Stimulated activated CD4-positive, alpha-beta T cell treated with anti-CD3 and anti-CD28 coated beads, Interleukin-15, amount 100 ng/mL, for 24 hours (primary cell): ENCODE measurements at places on chromosomes 6 and 20.

DNA sequence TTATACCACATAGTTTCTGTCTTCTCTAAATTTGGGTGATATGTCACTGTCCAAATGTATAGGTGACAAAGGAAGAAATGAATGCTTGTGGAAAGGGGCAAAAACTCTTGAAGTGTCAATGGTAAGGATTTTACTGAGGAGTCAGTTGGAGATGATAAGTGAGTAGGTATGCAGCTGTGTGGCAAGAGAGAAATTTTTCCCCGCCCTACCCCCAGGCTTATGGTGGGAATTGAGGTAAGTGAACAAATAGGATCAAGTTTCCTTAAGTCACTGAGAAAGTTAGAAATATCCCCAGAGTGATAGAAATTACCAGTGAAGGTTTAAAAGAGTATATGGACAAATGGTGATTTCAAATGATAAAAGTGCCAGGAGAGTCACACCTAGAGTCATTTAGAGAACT lies 11.8 kb downstream of the DSE start:
- DNase-seq: no peak

- no peak for DNase-seq
These were observed 118.7 kb downstream of the CEBPB start for GRCh38 chr20:50309280-50309763.

DNA sequence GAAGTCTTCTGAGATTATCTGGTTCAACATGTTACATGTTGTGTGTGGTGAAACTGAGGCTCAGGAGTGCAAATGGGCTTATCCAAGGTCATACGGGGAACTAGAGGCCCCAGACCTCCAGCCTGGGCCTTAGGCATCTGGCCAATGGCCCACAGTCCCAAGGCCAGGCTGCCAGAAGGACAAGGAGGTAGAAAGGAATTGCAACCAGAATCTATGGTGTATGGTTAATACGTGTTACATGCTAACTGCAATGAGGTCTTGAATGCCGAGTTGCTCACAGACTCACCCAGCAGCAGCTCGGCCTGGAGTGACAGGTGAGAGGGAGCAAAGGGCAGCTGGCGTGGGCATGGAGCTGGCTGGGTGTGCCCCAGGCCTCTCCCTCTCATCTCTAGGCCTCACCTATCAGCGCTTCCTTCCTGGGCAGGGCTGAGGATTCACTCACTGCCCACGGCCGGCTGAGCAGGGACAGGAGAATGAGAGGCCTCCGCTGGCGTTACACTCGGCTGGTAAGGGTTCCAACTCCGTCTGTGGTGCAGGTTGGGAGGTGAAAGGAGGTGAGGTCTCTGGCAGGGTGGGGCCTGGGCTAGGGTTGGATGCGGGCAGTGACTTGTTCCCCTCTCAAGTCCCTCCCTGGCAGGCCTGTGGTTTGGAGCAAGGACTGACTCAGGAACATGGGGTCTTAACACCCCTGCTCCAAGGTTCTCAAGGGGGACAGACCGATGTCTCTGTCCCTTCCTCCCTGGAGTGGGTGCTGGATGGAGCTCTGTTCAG lies at the start of gene TLDC2:
TLDC2 (plus strand) TSS at position 437 of the 771 bp plus-strand sequence; CDS start at position 474, 37 bp downstream.
- no peak for DNase-seq

DNA sequence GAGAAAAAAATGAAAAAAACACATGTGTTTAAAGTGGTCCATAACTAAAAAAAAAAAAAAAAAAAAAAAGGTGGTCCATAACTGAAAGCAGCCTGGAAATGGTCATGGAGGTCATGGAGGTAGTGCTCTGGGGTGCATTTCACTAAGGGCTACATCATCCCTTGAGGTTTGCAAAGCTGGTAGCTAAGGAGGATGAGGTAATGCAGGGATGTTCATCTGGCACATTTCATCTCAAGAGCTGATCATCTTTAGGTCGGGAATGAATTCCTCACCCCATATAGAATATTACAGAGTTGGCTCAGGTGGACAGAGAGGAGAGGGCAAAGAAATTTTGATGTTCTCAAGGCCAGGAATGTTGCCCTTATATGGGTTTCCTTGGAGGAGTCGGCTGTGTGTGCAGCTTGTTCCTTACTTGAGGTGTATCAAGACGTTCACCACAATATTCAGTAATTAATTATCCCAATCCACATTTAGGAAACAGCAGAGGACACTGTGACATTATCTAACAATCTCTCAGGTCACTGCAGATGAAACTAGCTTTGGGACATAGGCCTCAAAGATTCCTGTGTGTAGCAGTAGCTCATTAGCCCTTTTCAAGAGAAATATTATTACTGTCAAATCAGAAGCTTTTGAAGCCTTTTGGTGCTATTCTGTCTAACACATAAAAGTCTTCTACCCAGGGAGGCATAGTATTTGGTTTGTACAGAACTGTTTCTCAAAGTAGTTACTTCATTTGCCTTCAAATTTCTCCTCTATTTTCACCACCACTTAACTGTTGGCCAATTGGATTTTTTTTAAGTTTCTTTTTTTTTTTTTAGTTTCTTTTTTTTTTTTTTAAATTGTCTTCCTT lies 46.8 kb downstream of the CYP24A1 start:
- no peak for DNase-seq

- DNase-seq: peak; percentile 44
These were observed 5.3 kb downstream of the LINC00237 start for GRCh38 chr20:21100578-21101452.

- no peak for DNase-seq
These were observed 12.1 kb downstream of the TRAPPC3L start for GRCh38 chr6:116533233-116533957.

DNA sequence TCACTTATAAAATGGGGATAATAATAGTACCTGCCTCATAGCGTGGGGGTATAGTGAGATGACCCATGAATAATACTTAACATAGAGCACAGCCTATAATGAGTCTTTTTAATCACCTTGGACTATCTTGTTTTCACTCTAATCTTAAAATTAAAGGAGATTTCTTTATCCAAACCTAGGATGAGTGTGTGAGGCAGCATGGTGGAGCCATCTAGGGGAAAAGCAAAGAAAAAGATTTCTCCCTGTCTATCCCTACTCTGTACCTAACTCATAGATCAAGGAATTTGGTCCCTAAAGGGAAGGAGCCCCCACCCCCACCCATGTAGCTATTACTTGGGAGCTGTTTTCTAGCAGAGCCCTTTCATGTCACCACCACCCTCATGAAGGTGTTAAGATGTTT lies 45.2 kb upstream of the PAK5 start:
- no peak for DNase-seq

GRCh38 chr20:51319522-51319921 lies 223.0 kb downstream of the NFATC2 start:
- no peak for DNase-seq

GRCh38 chr6:144797881-144798589 lies 512.9 kb downstream of the UTRN start:
- DNase-seq: no peak

DNA sequence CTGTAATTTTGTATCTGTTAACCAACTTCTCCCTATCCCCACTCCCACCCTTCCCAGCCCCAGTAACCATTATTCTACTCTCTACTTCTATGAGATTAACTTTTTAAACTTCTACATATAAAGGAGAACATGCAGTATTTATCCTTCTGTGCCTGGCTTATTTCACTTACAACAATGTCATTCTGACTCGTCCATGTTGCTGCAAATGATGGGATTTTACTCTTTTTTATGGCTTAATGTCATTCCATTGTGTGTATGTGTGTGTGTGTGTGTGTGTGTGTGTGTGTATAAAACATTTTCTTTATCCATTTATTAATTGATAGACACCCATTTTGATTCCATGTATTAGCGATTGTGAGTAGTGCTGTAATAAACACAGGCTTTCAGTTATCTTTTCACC lies 76.1 kb downstream of the COL19A1 start:
- DNase-seq: no peak

DNA sequence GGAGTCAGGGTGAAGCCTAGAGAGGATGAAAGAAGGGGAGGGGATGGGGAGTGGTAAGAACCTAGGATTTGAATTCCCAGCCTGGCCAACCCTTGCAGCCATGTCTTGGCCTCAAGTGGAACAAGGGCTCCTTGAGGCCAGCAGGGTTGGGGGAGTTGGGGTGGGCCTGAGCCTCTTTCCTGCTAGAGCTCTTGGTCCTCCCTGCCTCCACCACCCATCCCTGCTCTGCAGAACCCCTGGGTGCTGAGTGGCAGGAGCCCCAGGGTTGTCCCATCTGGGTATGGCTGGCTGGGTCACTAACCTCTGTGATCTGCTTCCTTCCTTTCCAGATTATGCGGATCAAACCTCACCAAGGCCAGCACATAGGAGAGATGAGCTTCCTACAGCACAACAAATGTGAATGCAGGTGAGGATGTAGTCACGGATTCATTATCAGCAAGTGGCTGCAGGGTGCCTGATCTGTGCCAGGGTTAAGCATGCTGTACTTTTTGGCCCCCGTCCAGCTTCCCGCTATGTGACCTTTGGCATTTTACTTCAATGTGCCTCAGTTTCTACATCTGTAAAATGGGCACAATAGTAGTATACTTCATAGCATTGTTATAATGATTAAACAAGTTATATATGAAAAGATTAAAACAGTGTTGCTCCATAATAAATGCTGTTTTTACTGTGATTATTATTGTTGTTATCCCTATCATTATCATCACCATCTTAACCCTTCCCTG lies 8.3 kb downstream of the VEGFA start:
- no peak for DNase-seq

GRCh38 chr6:30238178-30238795 lies 25.1 kb upstream of the TRIM26 start:
- peak; percentile 17 for DNase-seq

DNA sequence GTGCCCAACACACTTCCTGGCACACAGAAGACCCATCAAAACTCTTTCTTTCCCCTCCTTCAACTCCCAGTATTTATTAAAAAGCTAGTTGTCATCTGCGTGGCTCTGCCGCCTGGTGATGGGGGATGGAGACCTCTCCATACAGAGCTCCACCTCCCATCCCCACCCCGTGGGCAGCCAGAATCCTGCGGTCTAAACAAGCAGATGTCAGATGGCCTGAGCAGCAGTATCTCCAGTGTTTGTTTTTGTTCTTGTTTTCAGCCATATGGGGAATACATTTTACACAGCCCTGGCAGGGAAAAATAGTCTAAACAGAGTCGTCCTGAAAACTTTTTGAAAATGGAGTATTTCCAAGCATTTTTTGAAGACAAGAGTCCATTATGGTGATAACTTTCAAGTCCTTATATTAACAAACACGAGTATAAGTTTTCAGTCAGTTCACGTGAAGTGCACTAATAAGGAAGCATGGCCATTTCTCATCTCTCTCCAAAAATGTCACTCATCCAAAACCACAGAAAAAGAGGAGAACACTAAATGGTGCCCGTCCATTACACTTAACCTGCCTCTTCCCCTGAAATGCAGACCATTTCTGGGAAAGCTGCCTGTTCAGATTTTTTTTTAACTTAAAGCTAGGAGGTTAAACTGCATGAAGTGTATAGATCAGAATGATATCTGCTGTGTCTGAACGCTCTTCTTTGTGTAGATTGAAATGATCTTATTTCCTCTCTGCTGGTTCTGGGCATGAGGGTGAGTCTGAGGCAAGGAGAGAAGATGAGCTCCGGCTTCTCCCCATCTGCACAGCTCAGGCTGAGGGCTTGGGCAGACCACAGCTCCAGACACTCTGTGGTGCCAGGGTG lies 91.0 kb downstream of the TCP11 start:
- no peak for DNase-seq

DNA sequence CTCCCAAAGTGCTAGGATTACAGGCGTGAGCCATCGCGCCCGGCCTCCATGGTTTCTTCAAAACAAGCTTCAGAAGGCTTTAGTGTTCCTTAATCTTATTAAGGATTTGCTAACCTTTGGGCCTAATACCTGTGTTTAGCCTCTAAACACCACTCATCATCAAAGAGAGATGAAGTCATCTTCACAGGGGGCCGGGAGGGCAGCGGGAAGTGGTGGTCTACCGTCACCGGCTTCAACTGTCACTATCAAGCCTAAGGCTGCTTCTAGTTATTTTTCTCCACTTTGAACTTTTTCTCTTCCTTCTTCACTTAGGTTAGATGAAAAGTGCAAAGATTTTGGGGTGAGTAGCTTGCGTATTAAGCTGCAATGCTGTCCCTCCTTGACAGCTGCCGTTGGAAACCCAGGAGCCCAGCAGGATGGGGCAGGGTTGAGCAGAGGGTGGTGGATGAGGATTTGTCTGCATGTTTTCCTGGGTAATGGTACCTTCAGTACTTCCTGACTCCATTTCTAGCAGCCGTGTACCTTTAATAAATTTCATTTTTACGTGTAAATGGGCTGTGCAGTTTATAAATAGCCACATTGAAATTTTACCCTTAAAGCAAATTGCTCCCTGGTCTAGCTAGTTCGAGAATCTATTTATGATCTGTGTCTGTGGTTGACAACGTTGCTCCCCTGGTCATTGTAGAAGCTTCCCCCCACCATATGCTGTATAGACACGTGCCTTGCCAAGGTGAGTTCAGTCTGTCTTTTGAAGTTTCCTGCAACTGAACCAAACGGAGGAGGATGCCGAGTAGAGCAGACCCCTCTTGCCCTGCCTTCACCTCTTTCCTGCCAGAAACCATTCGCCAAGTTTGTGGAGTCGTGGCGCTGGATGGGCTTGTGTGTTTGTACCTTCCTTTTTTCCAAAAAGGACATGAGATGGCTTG lies 64.8 kb downstream of the SYNJ2 start:
- DNase-seq: no peak

- no peak for DNase-seq
These were observed 23.7 kb upstream of the PSMF1 start for GRCh38 chr20:1094751-1095150.

DNA sequence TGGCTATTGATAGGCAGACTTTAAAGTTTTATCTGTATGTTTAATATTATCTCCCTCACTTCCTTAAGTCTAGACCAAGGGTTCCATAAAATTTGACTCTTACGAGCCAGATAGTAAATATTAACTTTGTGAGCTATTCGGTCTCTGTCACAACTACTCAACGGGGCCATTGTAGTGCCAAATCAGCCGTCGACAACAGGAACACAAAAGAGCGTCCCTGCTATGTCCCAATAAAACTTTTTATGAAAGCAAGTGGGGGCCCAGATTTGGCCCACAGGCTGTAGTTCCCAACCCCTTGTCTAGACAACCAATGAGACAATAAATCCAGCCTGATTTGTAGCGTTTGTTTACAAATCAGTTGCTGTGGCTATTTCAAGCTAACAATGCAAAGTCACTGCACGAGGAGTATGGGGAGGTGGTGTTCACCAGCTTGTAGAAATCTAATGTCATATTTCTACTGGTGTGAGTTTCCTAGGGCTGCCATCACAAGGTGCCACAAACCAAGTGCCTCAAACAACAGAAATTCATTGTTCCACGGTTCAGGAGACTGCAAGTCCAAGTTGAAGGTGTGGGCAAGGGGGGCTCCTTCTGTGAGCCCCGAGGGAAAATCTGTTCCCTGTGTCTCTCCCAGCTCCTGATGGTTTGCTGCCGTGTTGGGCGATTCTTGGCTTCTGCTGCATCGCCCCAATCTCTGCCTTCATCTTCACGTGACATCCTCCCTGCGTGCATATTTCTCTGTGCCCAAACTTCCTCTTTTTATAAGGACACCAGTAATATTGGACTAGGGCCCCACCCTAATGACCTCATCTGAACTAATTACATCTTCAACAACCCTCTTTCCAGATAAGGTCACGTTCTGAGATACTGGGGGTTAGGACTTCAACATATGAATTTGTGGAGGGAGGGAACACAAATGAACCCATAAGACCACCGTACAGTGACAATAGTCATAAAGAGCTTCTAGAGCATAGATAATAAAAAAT lies 356.0 kb upstream of the JARID2 start:
- DNase-seq: no peak

GRCh38 chr6:161901740-161902426 lies 628.0 kb upstream of the AGPAT4 start:
- DNase-seq: no peak
